HS-27A (cell line): ENCODE measurements at places on chromosomes 3 and 15.

- DNase-seq = no peak
These were observed 37.2 kb downstream of the SLC6A6 start for GRCh38 chr3:14439501-14440167.

DNA sequence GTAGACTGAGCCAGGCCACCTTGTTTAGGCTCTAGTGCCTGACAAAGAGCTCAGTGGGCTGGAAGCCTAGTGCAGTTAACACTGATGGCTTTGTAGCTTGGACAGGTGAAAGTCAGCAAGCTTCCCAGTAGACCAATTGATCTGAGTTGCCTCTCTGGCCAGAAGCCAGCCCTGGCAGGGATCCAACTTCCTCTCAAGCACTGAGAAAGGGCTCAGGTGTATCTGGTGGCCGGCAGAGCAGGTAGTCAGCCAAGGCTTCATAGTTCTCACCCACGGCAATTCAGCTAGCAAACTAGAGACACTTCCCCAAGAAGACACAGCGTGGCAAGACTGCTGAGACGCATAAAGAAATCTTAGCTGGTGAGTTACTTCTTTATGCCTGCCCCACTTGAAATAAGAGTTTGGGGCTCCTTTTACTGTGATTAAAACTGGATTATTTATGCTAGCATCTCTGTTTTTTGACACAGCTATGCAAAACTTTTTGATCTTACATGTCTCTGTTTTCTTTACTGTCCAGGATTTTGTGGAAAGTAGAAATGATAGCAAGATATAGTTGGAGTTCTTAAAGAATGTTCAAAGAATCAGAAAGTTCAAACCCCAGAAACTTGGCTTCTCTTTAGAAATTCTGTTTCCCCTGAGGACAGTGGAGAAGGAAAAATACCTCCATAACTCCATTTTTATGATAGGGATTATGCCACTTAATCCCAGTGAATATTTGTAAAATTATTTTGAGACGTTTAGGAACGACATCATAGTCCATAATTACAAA is 8.4 kb upstream of the CA12 start:
- no peak for DNase-seq

DNA sequence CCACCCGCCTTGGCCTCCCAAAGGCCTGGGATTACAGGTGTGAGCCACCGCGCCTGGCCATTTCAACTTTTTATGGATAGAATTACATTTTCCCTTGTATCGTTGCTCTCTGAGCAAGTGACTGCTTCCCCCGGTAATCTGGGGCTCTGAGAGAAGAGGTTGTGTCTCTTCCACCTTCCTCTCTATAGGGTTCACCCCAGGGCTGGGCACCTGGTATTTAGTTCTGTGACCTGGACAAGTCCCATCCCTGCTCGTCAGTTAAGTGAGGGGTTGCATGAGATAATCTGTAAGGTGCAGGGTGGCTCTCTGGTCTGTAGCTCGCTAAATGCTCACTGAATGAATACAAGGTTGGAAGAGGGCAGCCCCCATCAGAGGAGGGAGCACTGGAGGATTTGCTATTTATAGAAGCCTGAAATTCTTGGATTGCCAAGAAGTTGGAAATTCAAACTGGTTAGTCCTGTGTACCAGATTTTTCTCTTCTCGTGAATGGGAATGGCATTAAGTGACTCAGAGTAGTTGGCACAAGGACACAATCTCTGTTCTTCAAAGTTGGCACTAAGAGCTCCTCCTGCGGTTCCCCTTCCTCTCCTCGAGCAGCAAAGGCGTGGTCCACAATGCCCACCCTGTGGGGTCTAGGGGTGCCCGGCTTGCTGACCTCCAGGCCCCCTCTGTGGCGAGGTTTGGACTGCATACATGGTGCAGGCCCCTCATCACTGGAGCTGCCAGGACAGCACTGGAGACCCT is 68.1 kb upstream of the DLG1 start:
- DNase-seq = peak; percentile 78

GRCh38 chr3:108410531-108410984 is 99.8 kb downstream of the MYH15 start:
- no peak for DNase-seq

DNA sequence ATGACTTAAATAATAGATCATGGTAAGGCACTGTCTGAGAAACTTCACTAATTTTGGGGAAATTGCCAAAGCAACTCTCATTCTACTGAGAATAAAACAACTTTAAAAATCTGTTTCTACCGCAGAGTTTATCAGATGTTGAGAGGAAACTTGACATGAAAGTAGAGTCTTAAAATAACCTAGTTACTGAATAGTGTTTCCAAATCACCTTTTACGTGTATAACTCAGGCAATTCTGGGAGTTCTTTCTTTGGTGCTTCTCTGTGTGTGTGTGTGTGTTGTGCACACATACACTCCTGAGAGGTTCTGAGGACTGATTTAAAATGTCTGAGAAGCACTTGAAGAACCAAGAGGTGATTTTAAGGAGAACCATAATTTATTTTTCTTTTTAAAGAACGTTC is 236.6 kb downstream of the SV2B start:
- no peak for DNase-seq

DNA sequence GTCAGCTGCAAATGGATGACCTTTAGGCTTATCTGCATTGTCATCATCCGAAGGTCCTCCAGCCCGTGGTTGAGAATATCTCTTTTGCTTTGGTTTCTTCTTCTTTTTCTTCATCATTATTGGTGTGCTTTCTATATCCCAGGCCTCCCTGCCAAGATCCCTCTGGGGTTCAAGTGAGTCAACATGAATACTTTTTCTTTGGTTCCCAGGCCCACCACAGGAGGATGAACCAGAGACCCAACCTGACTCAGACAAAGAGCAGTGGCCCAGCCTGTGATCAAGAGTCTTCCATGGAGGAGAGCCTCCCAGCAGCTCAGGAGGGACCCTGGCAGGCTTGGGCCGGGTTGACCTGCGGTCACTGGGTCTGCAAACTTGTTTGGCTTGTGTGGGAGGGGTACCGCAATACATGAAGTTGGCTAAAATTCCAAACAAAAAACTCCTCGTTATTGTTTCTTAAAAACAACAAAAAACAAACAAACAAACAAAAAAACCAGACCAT is 104.2 kb downstream of the MAP4 start:
- no peak for DNase-seq

DNA sequence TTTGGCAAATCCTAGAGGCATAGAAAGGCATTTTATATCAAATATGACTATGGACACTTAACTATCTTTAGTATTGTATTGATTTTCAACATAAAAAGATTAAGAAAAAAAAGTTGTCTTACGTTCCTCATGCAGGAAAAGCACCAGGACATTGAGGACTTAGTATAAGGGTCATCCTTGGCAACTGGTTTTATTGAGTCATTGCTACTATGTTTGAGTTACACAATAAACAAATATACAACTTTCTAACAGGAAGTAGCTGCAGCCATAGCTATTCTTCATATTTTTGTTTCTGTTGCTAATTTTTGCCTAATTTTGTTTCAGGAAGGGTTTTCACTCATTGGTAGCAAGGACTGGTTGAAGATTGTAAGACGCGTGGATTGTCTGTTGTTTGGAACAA is 93.0 kb downstream of the NPTN start:
- DNase-seq = no peak

DNA sequence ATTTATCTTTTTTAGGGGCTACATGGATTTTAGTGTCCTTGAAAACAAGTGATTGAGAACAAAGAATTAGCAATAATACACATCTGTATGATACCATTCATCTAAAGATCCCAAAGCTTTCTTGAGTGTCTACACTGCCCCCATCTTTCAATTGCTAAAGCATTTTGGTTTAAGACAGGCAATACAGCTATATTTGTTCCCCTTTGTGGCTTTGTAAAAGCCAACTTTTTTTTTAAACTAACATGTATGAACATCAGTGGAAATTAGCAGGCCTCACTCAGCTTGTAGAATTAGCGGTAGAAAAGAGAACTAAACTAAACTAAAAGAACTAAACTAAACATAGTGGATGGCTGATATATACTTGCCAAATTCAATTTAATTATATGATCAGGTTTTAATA is 449.6 kb downstream of the MECOM start:
- no peak for DNase-seq

- no peak for DNase-seq
These were observed 337.8 kb downstream of the LRRC3B start for GRCh38 chr3:26960382-26960781.

- no peak for DNase-seq
These were observed 475 bp downstream of the FAM107A start for GRCh38 chr3:58576716-58577115.

GRCh38 chr3:114615523-114616085 is 321.8 kb downstream of the TIGIT start:
- DNase-seq = no peak

DNA sequence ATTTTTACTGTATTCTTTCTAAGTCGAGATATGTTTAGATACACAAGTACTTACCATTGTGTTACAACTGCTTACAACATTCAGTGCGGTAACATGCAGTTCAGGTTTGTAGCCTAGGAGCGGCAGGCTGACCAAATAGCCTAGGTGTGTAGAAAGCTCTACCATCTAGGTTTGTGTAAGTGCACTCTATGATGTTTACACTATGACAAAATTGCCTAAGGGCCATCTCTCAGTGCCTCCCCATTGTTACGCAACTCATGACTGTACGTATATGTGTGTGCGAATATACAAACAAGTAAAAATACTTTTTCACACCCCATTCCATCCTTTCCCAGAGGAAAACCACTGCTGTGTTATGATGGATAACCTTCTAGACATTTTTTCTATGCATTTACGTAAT is 44.3 kb downstream of the PXYLP1 start:
- DNase-seq = no peak

DNA sequence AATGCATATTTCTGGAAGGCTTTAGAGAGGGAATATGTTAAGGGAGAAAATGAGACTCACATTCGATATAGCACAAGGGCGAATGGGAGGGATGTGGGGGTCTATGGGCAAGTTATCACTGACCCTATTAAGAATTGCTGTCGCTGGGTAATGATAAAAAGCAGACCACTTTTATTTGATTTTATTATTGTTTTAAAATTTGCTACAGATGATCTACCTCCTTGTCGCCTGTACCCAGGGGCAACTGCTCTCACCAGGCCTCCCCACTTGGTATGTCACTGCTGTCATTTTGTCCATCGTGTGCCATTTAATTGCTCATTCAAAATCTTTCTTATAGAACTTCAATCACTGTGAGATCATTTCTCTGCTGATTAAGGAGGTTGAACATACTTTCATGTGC is 153.8 kb downstream of the OPA1 start:
- no peak for DNase-seq

- peak; percentile 94 for DNase-seq
These were observed 79.6 kb upstream of the SPATA12 start for GRCh38 chr3:56980798-56981390.
